ENCODE measurements at places on chromosomes 2 and 18.

GRCh38 chr2:144936442-144936841, 416.5 kb upstream of the ZEB2 start:
- no peak for DNase-seq

GRCh38 chr2:102082571-102083392, 59.8 kb upstream of the IL1R1 start:
- peak; percentile 74 for DNase-seq

GRCh38 chr2:57894381-57894780, 152.2 kb upstream of the VRK2 start:
- no peak for DNase-seq

DNA sequence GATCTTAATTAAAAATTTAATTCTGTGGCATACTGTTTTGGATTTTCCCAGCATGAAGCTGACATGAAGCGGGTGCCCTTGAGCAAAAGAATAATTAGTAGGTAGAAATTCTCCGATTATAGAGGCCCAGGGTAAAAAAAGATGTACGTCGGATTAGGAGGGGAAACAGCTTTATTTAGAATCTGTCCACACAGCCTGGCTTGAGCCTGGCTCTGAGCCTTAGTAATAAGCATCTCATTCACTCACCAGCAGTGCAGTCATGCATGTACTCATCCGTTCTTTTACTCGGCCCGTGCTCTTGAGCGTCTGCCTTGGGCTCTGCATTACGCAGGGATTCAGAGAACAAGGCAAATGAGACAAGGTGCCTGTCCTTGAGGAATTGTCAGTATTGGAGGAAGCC, 219.3 kb downstream of the AGAP1 start:
- no peak for DNase-seq

- no peak for DNase-seq
Observed at GRCh38 chr2:56674084-56674483, 490.3 kb downstream of the CCDC85A start.

GRCh38 chr18:183769-184168, 25.4 kb downstream of the USP14 start:
- DNase-seq, result no peak
